ENCODE measurements at places on chromosomes 1 and 21.

DNA sequence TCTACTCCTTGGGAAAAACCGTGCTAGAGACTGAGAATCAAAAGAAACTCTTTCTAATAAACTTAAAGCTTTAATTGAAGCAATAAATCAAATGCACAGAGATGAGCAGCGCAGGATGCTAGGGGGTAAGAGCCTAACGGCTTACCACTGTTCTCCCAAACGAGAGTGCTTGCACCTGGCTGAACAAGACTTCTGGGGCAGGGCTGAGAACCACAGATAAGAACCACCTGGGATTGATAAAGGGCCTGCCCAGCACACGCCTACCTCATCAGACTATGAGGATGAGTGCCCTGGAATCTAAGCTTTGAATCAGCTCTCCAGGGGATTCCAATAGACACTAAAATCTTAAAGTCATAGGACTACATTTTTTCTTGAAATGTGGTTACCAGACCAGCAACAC lies 43.3 kb downstream of the KRTAP19-8 start:
- DNase-seq, result no peak

GRCh38 chr1:24745711-24746413 lies 615 bp downstream of the CLIC4 start:
- DNase-seq, result no peak

DNA sequence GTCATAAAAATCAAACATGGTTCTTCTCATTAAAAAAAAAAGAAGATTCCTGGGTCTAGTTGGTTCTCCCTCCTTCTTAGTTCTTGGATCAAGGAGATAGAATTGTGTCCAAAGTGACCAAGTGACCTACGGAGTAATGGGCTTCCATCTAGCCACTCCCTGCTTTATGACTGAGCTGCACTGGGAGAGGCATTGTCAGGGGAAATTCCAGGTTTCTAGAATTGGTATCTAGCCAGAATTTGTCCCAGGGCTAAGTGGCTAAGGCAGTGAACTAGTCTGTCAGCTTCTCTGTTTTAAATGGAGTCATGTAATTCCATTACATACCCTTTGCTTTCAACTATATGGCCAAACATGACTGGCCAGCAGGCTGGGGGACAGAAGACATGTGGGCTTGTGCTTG lies 40.1 kb upstream of the ERG start:
- no peak for DNase-seq

DNA sequence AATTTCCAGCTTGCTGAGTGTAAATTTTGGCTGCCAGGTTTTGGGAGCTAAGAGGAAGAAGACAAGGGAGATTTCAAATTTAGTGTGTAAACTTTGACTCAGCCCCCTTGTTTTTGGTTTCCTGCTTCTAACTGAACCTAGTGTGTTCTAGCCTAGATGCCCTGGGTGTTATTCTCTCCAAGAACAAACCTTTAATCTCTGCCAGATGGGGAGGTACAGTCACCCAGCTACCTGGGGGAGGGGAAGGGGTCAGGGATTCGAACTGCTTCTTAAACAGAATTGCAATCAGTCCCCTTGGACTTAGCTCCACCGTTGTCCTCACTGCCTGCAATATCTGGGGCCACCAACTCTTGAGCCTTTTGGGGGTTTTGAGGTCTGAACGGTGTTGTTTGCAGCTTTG lies 238.9 kb downstream of the KIF26B start:
- DNase-seq, result no peak

GRCh38 chr1:89545264-89546038 lies 20.8 kb downstream of the LRRC8B start:
- no peak for DNase-seq

DNA sequence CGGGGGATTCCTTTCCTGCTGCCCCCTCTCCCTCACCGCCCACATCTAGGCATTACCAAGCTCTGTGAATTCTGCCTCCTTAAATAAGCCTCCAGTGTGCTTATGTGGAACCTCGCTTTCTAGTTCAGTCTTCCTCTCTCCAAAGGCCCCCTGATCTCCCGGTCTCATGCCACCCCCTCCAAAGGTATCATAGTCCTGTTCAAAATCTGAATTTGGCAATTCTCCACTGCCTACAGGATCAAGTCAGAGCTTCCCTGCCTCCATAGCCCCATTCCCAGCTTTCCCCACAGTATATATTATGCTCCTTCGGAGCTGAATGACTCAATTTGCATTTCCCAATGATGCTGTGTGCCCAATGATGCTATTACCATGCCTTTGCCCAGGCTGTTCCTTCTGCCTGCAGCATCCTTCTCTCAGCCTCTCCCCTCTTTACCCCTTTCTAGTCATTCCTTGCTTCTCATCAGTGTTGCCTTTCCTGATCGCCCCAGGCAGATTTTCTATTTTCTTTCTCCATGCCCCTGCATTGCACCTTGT lies 1.7 kb downstream of the AZIN2 start:
- DNase-seq, result no peak

DNA sequence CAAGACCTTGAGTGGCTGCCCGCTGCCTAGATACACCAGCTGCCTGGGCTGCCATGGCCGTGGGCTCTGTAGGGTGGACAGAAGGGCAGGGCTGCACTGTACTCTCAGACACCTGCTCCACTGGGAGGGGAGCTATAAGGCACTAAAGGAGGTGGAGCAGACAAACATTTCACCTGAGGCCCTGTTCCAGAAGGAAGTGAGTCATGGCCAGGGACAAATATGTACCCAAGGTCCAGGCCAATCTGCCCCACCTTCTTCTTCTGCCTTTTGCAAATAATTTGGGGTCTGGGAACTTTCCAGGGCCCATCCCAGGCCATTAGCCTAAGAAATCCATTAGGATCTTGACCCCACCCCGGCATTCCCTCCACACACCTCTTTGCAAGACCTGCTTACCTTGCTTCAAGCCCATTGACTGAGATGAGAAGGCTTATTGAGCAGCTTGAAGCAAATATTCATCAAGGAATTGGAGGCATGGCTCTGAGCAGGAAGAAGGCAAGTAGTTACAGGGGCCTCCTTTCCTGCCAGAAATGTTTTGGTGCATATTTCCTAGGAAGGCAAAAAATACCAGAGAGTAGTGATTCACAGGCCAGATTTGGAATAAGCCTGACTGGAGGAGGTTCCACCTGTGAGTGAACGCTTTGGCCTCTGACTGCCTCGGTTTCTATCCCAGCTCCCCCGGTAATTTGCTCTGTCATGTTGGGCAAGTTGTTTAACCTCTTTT lies at the start of gene CAPN8:
TSS of gene CAPN8 (minus strand) at position 110 of the 721 bp plus-strand sequence. CDS start at position 55, 55 bp downstream.
- DNase-seq, result no peak

- no peak for DNase-seq
Observed at GRCh38 chr1:170267317-170267716, 121.6 kb downstream of the NTMT2 start.

DNA sequence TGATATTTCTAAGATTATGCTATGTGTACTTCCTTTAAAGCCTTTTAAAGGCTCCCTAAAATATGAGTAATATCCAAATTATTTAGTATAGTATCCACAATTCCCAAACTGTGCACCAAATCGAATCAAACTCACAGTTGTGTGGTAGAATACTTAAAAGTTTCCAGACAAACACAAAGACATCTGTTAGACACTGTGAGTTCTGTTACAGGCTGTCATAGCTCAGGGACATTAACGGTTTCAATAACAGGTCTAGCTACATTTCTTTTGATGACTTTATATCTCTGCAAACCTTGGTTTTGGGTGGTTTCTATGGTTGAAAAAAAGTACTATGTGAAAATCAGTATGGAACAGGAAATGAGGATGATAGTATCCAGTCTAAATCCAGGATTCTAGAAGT lies 36.9 kb upstream of the NEK7 start:
- no peak for DNase-seq

DNA sequence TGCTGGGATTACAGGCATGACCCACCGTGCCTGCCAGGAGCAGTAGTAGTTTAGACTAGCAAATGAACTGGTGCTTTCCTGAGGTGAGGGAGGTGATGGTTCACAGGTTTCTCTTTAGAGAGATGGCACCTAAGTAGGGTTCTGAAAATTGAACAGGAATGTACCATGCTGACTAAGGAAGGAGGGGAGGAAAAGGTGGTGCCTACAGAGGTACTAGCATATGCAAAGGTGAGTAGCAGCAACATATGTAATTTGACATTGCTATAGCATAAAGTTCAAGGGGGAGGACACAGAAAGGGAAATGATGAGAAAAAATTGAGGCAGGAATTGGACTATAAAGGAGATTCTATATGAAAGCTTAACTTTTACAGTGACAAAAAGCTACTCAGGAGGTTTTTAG lies 65.9 kb upstream of the RBM34 start:
- DNase-seq, result no peak

GRCh38 chr1:231386466-231386865 lies 35.6 kb downstream of the EGLN1 start:
- DNase-seq, result no peak

DNA sequence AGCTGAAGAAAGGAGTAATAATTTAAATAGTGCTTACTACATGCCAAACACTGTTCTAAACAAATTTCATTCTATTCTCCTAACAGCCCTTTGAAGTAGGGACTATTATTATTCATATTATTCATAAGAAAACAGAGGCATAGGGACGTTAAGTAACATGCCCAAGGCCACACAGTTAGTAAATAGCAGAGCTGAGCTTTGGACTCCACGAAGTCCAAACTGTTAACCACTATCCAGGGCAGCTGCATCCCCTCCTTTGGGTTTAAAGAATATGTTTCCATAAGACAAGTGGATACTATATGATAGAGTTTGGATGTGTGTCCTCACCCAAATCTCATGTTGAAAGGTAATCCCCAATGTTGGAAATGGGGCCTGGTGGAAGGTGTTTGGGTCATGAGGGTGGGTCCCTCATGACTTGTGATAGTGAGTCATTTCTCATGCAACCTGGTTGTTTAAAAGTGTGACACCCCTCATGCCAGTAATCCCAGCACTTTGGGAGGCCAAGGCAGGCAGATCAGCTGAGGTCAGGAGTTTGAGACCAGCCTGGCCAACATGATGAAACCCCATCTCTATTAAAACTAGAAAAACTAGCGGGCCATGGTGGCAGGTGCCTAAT lies 144.0 kb upstream of the CXADR start:
- DNase-seq, result no peak

GRCh38 chr21:34074283-34075090 lies 1.1 kb downstream of the MRPS6 start:
- DNase-seq, result no peak

DNA sequence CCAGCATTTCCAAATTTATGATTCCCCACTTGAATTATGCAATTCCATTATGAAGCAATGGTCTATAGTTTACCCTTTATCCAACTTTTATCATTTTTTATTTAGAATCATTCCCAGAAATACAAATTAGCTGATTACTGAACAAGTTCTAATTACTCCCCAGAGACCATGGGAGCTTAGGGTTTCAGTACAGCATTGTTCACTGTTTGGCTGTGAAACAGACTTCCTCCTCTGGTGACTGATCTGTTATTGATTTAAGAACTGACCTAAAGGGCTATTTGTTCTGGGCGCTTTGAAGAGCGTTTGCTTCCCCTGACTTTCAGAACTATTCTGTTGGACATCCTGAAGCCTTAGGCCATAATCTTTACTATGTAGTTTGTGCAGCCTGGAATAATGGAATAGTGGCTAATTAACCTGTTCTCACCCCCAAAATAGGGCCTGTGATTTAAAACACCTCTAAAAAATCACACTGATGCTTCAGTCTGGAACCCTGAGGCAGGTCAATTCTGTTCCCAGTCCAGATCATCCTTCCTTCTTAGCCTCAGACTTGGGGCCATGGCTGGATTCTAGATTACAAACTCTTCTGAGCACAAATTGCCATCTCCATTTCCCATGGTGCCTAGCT lies 58.7 kb downstream of the ALG14 start:
- DNase-seq, result no peak

DNA sequence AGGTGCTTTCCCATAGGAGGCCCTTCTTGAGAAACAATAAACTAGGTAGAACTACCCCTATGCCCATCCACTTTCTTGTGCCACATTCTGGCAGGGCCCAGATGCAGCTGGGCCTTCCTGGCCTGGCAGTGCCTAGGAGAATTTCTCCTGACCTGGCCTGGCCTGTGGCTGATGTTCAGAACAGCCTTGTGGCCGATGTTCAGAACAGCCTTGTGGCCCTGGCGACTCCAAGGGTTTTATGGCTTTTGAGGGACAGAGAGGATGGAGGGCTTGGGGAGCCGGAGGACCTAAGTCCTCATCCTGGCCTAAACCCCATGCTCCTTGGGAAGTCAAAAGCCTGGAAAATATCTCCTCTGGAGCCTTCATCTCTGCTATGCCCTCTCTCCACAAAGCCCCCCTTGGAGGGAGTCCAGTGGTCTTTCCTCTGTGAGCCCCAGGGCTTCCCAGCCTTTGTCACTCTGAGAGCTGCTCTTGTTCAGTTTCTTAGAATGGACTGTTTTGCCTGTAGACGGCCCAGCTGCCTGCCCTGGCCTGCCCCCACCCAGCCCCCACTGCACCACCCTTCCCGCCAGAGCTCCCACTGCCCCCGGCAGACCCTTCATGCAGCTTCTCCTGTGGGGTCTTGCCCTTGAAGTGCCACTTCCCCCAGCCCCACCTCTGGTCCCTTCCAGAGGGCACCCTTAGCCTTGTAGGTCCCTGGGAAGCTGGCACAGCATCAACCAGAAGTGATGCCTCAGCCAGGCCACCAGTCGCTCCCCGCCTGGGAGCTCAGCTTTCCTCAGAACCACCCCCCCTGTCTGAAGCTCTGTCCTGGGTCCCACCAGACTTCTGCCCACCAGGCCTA lies 7.0 kb downstream of the GPR37L1 start:
- no peak for DNase-seq

DNA sequence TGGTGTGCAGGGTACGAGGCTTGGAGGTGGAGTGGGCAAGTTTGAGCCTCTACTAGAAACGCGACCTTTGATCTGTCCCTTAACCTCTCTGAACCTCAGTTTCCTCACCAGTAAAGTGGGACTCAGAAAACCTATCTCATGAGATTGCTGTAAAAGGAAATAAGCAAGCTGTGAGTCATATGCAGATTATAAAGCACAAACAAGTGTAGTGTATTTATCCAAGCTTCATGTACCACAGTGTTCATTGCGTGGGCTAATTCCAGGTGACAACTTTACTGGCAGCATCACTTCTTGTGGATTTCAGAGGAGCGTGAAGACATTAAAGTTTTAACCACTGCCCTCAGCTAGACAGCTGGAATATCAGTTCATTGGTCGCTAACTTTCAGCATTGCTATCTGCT lies 44.4 kb downstream of the ZNF697 start:
- no peak for DNase-seq

GRCh38 chr1:211566431-211567025 lies 12.4 kb downstream of the SLC30A1 start:
- no peak for DNase-seq

GRCh38 chr1:242452573-242452972 lies 71.9 kb downstream of the PLD5 start:
- no peak for DNase-seq

- DNase-seq, result no peak
Observed at GRCh38 chr1:225658041-225658440, 5.1 kb upstream of the ENAH start.

- DNase-seq, result no peak
Observed at GRCh38 chr1:26170472-26170821, 739 bp downstream of the ZNF593 start.

All from activated B cell treated with CpG ODN at 0.5 μM for 24 hours (primary cell).